ENCODE measurements at places on chromosomes 1 and 21. TPM values are rescaled to one million over a fixed set of nuclear protein-coding genes. Genes with fewer than 3 reads are reported as not detected.

The TRABD2B gene
- 0.64 TPM for total RNA-seq

The GUCA2B gene
- total RNA-seq = not detected

The FCRLB gene
- total RNA-seq = 0.34 TPM

DNA sequence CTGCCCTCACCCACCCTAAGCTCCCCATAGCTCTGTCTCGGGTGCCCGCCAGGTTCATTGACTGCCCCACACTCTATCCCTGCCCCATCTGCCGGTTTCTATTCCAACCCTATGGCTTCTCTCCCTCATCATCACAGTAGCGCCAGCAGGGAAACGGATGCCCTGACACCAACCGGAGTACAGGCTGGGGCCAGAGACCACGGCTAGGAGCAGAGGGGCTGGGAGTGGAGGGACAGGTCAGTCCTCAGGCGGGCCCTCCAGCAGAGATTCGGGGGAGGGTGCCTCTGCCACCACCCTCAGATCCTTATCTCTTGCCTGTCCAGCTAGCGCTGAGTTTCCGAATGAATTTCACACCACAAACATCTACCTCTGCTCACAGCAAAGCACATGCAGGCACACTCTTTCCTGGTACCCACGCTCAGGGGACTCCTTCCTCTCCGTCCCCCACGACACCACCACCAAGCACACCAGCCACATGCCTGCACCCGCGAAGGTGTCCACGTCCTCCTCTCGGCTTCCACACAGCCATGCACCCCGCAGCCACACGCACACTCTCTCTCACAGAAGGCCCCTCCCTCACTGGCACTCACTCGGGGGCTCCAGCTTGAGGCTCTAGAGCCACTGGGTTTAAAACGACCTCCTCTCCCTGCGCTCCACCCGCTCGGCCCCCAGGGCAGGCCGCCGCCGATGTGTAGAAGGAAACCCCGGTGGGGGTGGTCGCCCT, 7.2 kb downstream of the TAL1 start:
- DNase-seq = no peak

DNA sequence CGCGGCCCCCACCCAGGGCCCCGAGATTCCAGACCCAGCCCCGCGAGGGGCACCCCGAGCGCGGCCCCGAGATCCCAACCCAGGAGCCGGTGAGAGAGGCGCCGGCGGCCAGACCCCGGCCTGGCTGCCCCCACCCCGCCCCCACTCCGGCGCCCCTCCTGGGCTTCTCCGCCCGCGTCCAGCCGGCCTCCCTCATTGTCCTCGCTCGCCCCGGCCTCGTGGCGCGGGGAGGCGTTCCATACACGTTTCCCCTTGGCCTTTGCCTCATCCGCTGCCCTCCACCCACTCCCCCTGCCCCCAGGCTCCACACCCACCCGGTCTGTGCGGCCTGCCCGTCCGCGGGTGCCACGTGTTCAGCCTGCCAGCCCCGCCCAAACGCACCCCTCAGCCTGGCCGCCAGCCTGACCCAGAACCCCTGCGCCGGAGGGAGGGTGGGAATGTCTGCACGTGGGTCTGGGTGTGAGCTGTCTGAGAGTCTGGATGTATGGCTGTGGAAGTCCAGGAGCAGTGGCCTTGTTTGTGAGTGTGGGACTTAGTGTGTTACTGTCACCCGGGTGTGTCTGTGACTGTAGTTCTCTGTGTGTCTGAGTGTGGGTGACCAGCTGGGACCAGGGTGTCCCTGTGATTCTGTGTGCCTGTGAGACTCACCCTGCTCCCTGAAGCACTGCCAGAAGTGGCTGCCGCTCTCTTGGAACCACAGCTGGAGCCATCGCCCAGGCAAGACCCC, 681 bp downstream of the B4GALT2 start:
- DNase-seq = peak; percentile 63

- no peak for DNase-seq
Observed at GRCh38 chr1:116470671-116471070, 97.6 kb downstream of the ATP1A1 start.

The S100A10 gene
- total RNA-seq = 245 TPM

- DNase-seq = no peak
Observed at GRCh38 chr1:44084998-44085675, 33.5 kb upstream of the KLF17 start.

GRCh38 chr1:2641381-2642130, 8.7 kb upstream of the MMEL1 start:
- peak; percentile 23 for DNase-seq

The PSRC1 gene
- total RNA-seq = 13.9 TPM

DNA sequence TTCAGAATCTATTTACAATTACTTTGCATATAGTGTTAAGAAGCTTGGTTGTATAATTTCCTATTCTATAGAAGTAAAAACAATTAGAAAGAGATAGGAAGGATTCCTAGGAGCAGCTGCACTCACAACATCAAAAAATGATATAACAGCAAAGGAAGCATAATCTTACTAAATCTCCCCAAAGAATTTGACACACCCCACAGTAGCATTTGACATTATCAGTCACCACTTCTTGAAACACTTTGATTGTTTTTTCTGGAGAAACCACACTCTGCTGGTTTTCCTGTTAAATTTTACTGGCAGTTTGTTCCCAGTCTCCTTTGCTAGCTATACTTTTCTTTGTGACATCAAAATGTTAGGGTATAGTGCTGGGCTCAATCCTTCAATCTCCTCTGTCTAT, 100.8 kb upstream of the KIAA1614 start:
- no peak for DNase-seq

The COL9A2 gene
- total RNA-seq = 3.3 TPM

The UBE2U gene
- total RNA-seq = not detected

- no peak for DNase-seq
Observed at GRCh38 chr1:212139526-212140135, 104.1 kb downstream of the DTL start.

GRCh38 chr1:110053552-110054428, 16.7 kb downstream of the ALX3 start:
- DNase-seq = peak; percentile 88

The GJB3 gene
- total RNA-seq = not detected

The CR2 gene
- total RNA-seq = not detected

The QSOX1 gene
- 46.1 TPM for total RNA-seq
